ENCODE measurements at places on chromosomes 1 and 21.

- DNase-seq, result no peak
Observed at GRCh38 chr1:159121526-159121925, 45.0 kb upstream of the AIM2 start.

DNA sequence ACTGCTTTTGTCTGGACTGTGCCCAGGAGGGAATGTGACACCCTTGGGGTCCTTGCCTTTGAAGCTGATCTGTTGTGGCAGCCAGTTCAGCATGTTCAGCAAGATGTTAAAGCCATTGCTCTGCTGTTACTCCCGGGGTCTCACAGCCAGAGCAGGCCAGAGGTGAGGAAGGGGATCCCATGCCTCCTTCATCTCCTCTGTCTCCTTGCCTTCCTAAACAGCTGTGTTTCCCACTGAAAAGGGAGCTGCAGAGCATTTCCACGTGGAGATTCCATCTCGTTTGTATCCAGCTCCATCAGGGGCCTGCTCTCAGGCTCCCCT is 135.8 kb upstream of the COL6A1 start:
- DNase-seq, result no peak

GRCh38 chr21:15752763-15753407 is 23.1 kb downstream of the USP25 start:
- no peak for DNase-seq

- no peak for DNase-seq
Observed at GRCh38 chr1:92747735-92748134, 37.2 kb downstream of the EVI5 start.

DNA sequence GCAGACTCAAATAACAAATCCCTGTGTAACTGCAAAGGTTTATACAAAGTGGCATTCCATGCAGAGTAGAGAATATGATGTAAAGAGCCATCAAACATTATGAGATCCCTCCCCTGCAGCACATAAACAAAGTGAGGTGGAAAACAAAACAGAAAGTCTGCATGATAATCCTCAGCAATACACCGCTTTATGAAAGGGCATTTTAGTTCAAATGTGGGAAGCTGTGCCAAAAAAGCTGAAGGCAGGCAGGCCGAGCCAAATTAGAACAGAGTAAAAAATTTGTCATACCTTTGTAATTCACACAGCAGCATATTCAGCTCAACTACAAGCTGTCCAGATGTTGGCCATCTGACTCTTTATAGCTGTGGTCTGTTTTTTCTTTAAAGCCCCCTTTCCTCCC is 113.5 kb downstream of the LHX9 start:
- no peak for DNase-seq

DNA sequence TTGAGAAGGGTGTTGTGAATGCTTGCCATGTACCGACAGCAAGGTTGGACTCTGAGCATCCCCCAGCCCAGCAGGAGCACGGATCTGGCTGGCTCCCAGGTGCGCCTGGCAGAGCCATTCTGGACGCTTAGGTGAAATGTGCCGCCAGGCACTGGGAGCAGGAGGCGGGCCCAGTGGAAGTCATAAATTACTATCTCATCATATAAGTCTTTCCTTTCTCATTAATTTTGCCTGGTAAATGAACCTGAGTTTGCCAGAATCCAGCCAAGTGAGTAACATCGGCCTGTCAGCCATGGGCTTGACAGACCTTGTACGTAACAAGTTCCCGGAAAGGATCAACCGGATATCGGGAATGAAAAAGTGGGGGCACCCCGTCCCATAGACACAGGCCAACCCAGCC is 179.5 kb upstream of the ARHGEF16 start:
- no peak for DNase-seq

- no peak for DNase-seq
Observed at GRCh38 chr1:10620776-10621175, 146.0 kb downstream of the PEX14 start.

- DNase-seq, result no peak
Observed at GRCh38 chr1:76465030-76465429, 390.5 kb downstream of the ST6GALNAC3 start.

DNA sequence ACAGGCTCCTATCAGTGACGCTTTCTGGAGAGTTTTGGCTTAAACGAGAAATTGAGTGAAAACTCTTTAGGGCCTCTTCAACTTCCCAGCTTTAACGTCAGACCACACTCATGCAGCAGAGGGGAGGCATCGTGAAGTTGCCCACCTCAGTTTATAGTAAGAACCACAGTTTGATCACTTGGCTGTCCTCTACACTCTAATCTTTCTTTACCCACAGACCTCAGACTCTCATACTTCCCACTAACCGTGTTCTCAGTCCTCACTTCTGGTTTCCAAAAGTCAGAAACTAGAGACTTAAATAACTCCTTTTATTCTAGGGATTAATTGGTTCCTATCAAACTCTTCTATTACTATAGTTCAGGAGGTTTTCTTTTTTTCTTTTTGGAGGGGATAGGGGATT is 302.2 kb downstream of the NTNG1 start:
- DNase-seq, result no peak

DNA sequence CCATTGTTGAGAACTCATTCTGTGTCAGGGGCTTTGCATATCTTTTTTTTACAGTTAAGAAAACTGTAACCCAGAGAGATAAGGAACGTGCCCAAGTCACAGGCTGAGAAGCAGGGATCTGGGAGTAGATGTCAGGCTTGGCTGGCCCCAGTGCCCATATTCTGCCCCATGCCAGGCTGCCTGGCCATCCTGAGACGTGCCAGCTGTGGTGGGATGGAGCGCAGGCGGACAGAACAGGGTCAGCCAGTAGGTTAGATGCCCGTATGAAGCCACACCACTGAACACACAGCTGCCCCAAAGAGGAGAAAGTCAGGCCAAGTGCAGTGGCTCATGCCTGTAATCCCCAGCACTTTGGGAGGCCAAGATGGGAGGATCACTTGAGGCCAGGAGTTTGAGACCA is 55.9 kb downstream of the SLC66A1 start:
- DNase-seq, result no peak

DNA sequence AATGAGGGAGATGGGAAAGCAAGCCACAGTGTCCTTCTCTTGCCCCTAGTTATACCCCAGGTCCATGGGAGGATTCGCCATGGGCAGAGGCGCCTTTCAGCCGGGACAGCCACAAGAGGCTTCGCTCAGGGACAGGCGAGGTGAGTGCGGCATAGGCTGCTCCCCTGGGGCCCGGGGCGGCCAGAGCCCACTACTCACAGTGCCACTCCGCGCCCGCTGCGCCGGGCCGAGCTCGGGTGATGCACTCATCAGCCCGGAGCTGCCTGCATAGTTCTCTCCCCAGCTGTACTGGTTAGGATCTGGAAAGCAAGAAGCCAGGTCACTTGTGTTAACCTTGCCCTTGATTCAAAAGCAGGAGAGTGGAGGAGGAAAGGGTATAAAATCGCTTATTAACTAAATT is 8.4 kb downstream of the PANK4 start:
- DNase-seq, result no peak

DNA sequence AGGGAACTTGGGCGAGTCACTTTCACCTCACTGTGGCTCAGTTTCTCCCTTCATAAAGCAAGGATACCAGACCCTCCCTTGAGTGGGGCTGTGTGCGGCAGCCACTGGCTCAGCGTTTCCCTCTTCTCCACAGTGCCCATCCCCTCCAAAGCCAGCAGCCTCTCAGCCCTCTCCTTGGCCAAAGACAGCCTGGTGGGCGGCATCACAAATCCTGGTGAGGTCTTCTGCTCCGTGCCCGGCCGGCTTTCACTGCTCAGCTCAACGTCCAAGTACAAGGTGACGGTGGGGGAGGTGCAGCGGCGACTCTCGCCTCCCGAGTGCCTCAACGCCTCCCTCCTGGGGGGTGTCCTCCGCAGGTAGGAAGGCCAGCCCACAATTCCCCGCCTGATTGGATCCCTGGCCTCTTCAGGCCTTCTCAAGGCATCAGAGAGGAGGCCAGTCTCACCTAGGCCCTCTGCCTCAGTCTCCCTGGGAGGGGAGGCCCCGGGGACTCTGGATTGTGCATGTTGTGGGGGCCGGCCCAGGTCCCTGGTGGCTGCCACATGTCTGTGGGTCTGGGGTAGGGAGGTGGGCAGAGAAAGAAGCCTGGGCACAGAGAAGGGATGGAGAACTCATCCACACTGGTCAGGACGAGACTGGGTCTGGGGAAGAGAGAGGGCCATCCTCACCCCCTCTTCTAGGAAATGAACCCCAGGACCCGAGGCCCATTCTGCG is 15.2 kb downstream of the TFAP2E start:
- no peak for DNase-seq

GRCh38 chr1:17802164-17802563 is 47.0 kb downstream of the ACTL8 start:
- no peak for DNase-seq

DNA sequence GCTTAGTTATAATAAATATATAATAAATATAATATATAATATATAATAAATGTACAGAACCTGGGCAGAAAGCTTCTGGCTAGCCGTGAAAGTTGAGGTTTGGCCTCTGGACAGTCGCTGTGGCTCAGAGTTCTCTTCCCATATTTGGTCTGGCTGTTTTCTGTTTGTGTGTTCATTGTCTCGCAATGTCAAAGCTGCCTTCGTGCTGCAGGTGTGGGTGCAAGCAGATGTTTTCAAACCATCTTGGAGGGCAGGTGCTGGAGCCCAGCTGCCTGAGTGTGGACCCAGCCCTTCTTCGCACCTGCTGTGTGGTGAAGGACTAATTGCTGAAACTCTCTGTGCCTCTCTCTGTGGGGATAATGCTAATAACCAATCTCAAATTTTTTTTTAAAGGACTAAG is 3.6 kb upstream of the CSTB start:
- no peak for DNase-seq

- DNase-seq, result no peak
Observed at GRCh38 chr1:204469304-204469703, 25.3 kb downstream of the PIK3C2B start.

- no peak for DNase-seq
Observed at GRCh38 chr1:92563457-92564216, 76.9 kb upstream of the GFI1 start.

DNA sequence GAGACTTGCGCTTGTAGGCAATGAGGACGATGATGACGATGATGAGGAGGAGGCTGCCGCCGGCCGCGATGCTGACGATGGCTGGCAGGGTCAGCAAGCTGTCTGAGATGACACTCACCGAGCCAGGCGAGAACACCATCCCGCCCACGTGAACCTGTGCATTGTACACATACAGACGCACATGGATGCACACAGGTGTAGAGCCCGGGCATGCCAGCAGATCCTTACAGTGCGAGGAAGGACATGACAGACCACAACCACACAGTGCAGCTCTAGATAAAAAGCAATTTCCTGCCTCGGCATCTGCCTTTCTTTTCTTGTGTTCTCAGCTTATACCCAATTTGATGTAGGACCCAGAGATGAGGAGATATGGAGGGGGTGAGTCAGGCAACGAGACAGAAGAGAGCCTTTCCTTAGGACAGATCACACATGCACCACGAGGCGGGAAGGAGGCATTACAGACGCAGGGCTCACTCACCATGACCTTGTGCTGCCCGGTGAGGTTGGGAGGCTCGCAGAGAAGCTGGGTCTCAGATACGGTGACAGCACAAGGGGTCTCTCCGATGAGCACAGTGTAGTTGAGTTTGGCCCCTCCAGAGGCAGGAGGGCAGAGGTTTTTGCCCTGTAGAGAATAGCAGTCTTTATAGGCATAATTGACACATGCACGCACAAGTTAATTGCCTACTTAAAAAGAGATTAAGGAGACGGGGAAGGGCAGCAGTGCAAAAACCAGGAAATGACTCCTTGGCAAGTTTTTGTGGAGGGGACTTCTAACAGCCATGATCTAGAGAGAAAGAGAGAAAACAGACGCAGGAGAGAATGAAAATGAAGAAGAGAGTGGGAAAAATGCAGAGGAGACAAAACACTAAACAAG is 133.9 kb upstream of the CD34 start:
- no peak for DNase-seq

- DNase-seq, result no peak
Observed at GRCh38 chr1:25677193-25677773, 60.7 kb downstream of the MAN1C1 start.

DNA sequence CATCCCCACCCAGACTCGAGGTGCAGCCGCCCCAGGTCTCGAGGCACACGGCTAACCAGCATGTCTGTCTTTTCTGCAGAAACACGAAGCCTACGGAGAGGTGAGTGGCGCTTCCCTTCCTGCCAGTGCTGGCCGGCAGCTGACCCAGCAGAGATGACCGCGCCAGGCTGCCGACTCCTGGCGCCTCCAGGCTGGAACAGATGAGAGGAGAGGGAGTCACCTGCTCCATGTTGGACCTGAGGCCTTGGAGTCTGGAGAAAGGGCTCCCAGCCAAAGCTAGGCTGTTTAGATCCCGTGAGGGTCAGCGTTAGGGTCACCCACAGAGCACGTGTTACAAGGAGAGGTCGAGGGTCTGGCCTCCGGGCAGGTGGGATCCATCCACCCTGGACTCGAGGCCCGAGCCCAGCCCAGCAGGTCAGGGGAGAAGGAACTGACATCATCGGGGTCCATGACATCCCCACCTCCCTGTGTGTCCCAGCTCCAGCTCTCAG is 14.9 kb downstream of the COL6A2 start:
- DNase-seq, result no peak

DNA sequence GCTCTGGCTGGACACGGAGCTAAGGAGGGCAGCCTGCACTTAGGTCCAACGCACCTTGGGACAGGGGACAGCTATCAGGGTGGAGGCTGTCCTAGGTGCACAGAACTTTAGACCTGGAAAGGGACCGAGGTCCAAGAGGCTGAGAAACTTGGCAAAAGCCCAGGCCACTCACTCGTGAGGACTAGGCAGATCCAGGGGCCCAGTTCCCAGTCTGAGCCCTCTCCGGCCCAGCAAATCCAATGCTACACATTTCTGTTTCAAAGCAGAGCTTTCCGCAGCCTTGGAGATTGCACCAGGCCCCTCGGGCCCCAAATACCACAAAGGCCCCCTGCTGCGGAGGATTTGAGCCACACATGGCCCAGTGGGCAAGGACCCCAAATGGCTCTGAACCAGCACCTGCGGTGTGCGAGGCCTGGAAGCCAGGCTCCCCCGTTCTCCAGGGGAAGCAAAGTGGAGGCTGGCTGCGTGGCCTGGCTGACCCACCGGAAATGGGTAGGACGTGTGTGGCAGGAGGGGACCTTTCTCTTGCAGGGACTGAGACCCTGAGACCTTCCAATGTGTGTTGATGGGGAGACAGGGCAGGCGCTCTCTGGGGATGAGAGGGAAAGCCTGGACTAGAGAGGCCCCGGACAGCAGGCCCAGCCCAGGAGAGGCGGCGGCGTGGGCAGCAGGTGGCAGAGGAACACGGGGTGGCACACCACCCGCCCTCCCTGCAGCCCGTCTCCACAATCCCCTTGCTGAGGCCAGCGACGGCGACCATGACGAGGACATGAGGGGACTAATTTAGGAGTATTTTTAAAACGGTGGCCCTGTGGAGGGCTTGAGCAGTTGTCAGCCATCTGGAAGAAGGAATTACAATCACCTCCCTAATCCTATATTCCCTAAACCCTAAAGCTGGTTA is 118.7 kb downstream of the CASZ1 start:
- no peak for DNase-seq

GRCh38 chr1:17032741-17033140 is 21.0 kb upstream of the ATP13A2 start:
- DNase-seq, result no peak
